ENCODE measurements at places on chromosomes 5 and 9. TPM values are rescaled to one million over a fixed set of nuclear protein-coding genes. Genes with fewer than 3 reads are reported as not detected.

The ARID3C gene
- total RNA-seq, result not detected

The PCDHA1 gene
- not detected for total RNA-seq

DNA sequence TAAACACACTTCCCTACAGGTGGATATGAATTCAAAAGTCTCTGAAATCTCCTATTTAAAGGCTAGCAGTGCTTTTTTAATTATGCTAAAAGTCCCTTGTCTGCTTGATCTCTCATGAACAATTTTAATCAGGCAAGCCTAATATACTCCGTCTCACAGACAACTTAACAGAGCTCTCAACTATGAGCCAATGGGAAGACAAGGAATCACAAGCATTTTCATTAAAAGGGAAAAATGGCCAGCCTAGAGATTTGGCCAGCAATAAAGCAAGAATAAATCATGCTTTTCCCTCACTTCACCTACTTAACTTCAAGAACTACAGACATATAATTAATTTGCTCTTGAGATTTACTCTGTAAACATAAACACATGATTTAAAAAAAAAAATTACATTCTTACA is 78.0 kb downstream of the RFX3 start:
- no peak overlapping the region for H3K4me3 ChIP-seq
- no peak overlapping the region for H3K27ac ChIP-seq
- H3K4me1 ChIP-seq, result no peaks in the 10 kb centered on the region

- no peak overlapping the region for H3K4me3 ChIP-seq
- no peak overlapping the region for H3K27ac ChIP-seq
- no peaks in the 10 kb centered on the region for H3K36me3 ChIP-seq
- H3K4me1 ChIP-seq, result no peaks in the 10 kb centered on the region
- no peaks in the 10 kb centered on the region for H3K27me3 ChIP-seq
Measured at GRCh38 chr5:148514344-148514743, 130.6 kb downstream of the FBXO38 start.

GRCh38 chr5:99437986-99438385 is 509.2 kb upstream of the CHD1 start:
- H3K27me3 ChIP-seq, result no peaks in the 10 kb centered on the region
- no peak for DNase-seq
- no peaks in the 10 kb centered on the region for H3K4me1 ChIP-seq
- H3K27ac ChIP-seq, result no peak overlapping the region
- H3K36me3 ChIP-seq, result no peaks in the 10 kb centered on the region

GRCh38 chr5:176527246-176528222 is 9.7 kb downstream of the RNF44 start:
- H3K27ac ChIP-seq, result no peak overlapping the region
- peaks cover 33% of the 10 kb centered on the region for H3K36me3 ChIP-seq
- DNase-seq, result no peak
- no peak overlapping the region for H3K4me3 ChIP-seq
- H3K27me3 ChIP-seq, result no peaks in the 10 kb centered on the region

- H3K36me3 ChIP-seq, result no peaks in the 10 kb centered on the region
- peak within 1 kb of the TSS; percentile 3 for H3K4me3 ChIP-seq
- H3K4me1 ChIP-seq, result peaks cover 11% of the 10 kb centered on the region
Measured at GRCh38 chr9:136686794-136687711, at the start of gene AGPAT2. Gene AGPAT2 (minus strand): TSS chr9:136687457. CDS start chr9:136687357, 100 bp downstream.

GRCh38 chr9:68731857-68732256 is 26.8 kb downstream of the PIP5K1B start:
- no peak overlapping the region for H3K27ac ChIP-seq
- no peaks in the 10 kb centered on the region for H3K27me3 ChIP-seq
- H3K4me1 ChIP-seq, result no peaks in the 10 kb centered on the region
- H3K4me3 ChIP-seq, result no peak overlapping the region
- DNase-seq, result no peak
- H3K36me3 ChIP-seq, result no peaks in the 10 kb centered on the region

DNA sequence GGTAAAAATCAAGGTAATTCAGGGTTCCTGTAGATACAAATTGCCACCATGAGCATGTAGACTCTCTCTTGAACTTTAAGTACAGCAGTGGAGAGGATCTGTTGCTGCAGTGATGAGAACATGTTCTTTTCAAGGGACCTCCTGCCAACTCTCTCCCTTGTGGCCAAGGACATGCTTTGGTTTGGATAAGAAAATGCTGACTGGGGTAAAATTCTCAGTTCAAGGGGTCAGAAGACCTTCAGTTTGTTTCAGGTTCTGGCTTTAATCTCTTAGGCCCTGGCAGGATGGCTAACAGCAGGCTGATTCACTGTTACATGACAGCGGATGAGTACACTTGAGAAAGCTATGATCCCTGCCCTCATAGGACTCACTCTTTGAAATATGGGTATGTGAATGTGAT is 299.2 kb upstream of the NMUR2 start:
- no peaks in the 10 kb centered on the region for H3K4me1 ChIP-seq
- no peaks in the 10 kb centered on the region for H3K36me3 ChIP-seq
- H3K27ac ChIP-seq, result no peak overlapping the region
- no peak for DNase-seq
- H3K4me3 ChIP-seq, result no peak overlapping the region

All from CD4-positive, alpha-beta memory T cell (primary cell).